Lower leg skin (tissue), 4 donors: ENCODE measurements at places on chromosomes 7 and 10.

- no peak for DNase-seq
Observed at GRCh38 chr10:34498821-34499220, 316.3 kb downstream of the PARD3 start.

GRCh38 chr10:101732096-101732495, 37.1 kb upstream of the FBXW4 start:
- no peak for DNase-seq

- no peak for DNase-seq
Observed at GRCh38 chr7:35969066-35969465, 168.2 kb downstream of the SEPTIN7 start.

- DNase-seq = no peak
Observed at GRCh38 chr7:154859747-154860620, 142.9 kb downstream of the PAXIP1 start.

DNA sequence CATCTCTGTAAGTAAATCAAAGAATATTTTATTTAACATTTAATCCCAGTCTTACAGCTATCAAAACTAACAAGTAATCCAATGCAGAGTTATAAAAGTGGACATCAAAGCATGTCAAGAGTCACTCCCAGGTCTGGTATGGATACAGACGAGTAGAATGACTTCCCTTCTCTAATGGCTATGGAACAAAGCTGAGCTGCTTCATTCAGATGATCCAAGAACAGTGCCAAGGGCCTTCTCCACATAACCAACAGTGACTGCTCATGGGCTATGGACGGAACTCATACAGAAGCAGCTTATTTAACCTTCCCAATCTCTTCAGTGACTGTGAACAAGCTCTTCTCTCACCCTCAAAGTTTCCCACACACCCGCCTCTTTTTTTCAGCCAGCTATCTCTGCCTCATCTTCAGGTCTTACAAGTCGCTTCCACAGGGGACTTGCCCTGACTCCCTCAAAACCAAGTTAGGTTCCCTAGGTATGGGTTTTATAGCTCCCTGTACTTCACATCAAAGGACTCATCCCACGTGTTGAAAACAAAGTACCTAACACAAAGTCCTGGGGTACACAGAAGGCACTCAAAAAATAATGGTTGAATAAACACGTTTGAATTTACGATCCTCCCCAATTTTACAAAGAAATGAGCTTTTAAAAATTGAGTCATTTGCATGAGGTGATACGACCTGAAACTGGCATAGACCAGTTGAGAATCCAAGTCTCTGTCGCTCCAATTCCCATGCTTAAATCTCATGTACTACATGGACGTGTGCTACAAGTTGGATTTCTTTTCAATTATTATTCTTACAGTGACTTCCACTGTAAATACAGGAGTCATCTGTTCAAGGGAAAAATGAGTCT, 3.1 kb downstream of the USP6NL start:
- no peak for DNase-seq

GRCh38 chr7:26090927-26091519, 61.0 kb upstream of the NFE2L3 start:
- DNase-seq = no peak

GRCh38 chr7:524800-525199, 5.2 kb upstream of the PDGFA start:
- no peak for DNase-seq

GRCh38 chr10:31975157-31975765, 46.6 kb upstream of the ARHGAP12 start:
- DNase-seq = no peak

GRCh38 chr10:14016011-14016536, 314.6 kb downstream of the FRMD4A start:
- peak; percentile 62 for DNase-seq

- DNase-seq = no peak
Observed at GRCh38 chr7:40162516-40162915, 27.7 kb downstream of the SUGCT start.

GRCh38 chr7:66518151-66518691, 110.5 kb upstream of the KCTD7 start:
- no peak for DNase-seq

DNA sequence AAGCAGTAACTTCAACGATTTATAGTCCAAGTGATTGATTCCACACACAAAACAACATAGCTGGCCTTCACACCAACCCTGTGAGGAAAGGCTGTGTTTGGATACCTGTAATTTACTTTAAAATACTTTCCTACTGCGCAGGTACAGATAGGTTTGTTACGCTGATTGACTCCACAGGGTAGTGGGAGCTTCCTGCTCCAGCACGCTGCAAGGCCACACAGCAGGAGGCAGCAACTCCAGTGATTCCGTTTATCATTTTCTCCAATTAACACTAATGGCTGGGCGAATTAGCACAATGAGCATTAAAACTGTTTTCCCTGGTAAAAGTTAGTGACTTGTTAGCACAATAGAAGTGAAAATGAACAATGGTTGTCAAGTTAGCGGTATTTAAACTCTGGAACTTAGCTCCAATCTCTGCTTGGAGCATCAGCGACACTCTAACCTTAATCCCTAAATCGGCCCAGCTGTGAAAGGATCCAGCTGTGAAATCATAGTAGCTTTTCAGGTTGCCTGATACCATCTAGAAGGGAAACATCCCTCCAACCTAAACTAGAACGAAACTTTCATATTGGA, 959 bp downstream of the DCLRE1C start:
- DNase-seq = no peak

DNA sequence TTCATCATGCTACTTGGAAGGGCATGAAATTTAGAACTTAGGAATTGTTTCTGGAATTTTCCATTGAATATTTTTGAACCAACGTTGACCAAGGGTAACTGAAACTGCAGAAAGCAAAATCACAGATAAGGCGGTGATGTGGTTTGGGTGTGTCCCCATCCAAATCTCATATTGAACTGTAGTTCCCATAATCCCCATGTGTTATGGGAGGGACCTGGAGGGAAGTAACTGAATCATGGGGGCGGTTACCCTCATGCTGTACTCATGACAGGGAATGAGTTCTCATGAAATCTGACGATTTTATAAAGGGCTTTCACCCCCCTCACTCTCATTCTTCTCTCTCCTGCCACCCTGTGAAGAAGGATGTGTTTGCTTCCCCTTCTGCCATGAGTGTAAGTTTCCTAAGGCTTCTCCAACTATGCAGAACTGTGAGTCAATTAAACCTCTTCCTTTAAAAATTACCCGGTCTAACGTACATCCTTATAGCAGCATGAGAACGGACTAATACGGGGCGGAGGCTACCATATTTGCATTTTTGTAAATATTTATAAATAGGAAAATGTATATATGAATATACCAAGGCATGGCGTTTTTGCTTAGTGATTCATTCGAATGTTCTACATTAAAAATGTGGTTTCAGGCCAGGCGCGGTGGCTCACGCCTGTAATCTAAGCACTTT, 12.4 kb downstream of the NMT2 start:
- no peak for DNase-seq

DNA sequence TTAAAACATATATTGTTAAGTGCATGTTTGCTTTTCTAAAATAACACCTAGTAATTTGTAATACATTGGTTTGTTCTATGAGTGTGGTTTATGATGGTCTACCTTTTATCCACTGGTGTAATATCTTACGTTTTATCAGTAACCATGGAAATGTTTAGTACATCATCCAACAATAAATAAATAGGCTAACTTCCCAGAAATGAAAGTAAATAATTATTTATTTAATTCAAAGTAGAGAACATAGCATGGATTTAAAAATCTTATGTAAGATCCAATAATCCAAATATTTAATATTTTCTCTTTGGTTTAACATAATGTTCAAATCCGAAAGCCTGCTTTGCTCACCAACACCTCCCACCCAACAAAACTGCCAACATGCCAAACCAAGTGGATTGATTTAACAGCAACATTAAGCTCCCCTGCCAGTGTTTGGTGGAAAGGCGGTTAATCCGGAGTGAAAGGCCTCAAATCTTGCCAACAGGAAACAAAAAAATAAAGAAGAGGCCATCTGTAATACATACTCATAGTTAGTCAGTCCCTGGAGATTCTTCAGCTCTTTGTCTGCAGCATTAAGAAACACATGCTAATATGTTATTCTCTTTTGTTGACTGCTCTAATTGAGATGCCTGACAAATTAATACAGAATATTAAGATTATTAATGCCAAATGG, 897.8 kb downstream of the CNTNAP2 start:
- no peak for DNase-seq

DNA sequence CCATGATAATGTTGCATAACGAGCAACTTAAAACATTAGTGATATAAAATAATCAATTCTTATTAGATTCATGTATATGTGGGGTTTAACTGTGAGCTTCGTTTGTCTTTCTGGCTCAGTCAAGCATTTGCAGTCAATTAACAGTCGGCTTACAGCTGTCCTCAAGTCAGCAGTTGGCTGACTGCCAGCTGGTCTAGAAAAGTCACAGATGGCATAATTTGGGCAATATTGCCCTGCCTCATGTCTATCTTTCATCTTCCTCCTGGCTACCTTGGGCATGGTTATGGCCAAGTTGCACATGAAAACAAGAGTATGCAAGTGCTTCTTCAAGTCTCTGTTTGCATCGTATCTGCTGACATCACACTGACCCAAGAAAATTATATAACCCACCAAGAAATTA, 186.1 kb upstream of the ZWINT start:
- no peak for DNase-seq

DNA sequence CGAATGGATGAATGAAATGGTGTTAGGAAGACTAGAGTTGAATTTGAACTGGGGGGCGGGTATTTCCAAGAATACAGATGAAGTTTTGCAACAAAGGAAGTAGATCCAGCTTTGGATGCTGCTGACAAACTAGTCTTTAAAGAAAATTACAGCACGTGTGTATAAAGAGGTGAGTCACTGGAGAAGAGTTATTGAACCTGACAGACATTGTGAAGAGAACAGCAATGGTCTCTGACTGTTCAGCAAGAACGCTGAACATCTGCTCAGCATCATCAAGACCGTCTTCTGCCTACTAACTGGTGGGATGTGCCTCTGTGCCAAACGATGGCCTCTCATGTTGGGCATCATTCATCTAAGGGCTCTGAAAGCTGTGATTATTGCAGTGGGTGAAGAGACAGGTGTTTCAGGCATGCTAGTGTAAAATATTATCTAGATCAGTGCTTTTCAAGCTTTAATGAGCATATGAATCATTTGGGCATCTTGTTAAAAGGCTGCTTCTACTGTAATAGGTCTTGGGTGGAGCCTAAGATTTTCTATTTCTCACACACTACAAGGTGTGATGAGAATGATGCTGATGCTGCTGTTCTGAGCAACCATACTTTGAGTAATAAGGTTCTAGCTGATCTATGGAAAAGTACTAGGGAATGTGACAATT, 291.3 kb downstream of the PTEN start:
- DNase-seq = no peak

DNA sequence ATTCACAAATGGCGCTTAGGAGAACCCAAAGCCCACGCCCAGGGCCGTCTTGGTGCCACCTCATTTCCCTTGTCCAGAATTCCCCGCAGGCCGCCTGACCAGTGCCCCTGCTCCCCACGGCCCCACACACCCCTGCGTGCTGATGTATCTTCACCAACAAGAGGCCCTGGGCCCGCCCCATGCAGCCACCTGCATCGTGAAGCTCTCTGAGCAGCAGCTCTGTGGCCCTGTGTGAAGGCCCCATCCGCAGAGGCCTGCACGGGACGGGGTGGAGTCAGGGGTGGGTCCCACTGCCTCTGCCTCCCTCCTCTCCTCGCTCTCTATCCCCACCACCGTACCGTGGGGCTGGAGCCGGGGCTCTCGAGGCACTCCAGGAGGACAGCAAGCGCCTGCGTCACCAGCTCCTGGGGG, 14.7 kb downstream of the BRAT1 start:
- DNase-seq = no peak

- DNase-seq = no peak
Observed at GRCh38 chr10:94427166-94427565, 24.8 kb downstream of the TBC1D12 start.

GRCh38 chr7:158811461-158811860, 17.8 kb downstream of the ESYT2 start:
- DNase-seq = no peak

DNA sequence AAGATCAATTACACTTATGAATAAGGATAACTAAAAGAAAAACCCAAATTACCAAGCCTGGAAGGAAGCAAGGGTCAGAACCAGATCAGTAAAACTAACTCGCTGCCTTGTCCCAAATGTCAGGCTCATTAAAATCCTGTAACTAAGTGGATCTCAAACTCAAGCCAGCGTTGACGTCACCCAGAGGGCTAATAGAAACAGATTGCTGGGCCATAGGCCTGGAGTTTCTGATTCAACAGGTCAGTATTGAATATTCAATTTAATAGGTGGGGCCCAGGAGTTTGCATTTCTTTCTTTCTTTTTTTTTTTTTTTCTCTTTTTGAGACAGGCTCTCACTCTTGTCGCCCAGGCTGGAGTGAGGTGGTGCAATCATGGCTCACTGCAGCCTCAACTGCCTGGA, 397.0 kb downstream of the CALN1 start:
- DNase-seq = peak; percentile 15

DNA sequence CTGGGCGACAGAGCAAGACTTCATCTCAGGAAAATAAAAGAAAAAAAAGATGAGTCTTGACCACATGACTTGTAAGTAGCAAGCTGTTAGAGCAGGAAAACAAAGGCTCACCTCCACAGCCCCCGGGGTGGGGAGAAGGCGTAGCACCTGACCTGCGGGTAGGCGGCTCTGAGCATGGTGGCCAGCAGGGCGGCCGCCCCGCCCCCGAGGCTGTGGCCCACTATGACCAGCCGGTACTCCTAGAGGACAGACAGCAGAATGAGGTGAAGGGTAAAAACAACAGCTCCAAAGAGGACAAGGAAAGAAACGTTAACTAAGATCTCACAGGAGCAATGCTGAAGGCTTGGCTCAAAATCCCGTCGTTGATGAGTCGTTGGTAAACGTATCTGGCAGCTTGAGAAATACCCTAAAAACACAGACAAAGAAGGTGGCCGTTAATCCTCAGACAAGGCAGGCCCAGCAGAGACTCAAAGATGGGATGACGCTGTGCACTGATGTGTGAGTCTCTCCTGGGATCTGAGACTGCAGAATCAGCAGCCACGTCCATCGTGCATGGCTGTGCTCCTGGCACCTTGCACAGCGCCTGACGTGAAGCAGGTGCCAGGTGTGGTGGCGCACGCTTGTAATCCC, 31.1 kb downstream of the DAGLB start:
- no peak for DNase-seq

GRCh38 chr7:101906291-101907240, 89.1 kb downstream of the CUX1 start:
- no peak for DNase-seq

DNA sequence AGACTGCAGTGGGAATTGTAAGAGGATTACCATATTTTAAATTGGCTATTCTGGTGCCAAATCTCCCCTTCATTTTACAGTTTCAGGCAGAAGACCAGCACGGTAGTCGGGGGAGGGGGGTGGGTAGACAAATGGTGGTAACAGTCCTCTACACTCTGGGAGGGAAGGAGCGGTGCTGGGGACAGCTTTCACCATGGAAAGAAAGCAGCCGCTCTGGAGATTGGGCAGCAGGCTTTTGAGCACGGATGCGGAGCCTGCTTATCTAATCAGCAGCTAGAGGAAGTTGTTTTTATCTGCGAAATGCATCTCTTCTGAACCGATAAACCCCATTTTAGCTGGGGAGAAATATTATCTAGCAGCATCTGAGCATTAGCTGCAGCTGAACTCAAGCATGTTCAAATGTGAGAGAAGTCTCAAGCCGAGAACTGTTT, 28.7 kb downstream of the IKZF1 start:
- DNase-seq = no peak
